ENCODE measurements at places on chromosomes 11 and 22.

DNA sequence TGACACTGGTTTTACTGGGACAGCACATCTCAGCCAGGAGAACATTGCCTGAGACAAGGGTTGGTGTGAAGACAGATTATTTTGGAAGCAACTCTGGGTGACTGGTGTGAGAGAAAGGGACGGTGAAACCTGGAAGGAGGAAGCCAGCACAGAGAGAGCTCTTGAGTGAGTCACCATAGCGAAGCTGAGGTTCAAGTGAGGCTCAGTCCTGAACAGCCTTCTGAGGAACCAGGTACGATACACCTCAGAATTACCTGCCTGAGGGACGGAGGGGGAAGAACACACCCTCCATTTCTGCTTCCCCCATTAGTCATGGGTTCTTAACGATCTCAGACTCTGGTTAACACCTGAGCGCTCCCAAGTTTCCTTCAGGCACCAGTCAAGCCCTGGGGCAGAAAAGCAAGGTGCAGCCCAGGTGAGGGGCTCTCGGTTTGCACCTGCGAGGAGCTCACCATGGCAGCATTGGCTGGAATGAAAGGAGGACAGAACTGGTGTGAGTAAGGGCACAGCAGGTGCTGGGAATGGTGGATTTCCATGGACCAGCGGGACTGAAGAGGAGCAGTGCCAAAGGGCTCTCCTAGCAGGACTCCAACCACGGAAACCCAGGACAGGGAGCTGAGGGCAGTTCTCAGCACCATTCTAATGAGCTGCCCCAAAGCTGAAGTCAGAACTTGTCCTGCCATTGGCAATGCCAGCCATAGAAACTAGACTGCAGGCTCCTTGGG lies 459.3 kb downstream of the OPCML start:
- no peak for DNase-seq

DNA sequence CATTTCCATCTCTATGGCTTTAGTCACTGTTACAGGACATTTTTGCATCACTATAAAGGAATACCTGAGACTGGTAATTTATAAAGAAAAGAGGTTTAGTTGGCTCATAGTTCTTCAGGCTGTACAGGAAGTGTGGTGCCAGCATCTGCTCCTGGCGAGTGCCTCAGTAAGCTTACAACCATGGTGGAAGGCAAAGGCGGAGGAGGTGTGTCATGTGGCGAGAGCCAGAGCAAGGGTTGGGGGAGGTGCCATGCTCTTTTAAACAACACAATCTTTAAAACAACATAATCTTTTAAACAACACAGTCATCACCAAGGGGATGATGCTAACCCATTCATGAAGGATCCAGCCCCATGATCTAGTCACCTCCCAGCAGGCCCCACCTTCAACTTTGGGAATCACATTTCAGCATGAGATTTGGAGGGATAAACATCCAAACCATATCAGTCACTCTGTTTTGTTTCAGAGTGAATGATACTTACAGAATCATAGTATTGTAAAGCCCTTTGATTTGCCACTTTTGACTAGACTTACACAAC lies 103.3 kb downstream of the PDE3B start:
- no peak for DNase-seq

- peak; percentile 49 for DNase-seq
These were observed 500 bp upstream of the ADSL start for GRCh38 chr22:40345815-40346184.

- DNase-seq = peak; percentile 36
These were observed 15.8 kb downstream of the CYB5R2 start for GRCh38 chr11:7657306-7658025.

DNA sequence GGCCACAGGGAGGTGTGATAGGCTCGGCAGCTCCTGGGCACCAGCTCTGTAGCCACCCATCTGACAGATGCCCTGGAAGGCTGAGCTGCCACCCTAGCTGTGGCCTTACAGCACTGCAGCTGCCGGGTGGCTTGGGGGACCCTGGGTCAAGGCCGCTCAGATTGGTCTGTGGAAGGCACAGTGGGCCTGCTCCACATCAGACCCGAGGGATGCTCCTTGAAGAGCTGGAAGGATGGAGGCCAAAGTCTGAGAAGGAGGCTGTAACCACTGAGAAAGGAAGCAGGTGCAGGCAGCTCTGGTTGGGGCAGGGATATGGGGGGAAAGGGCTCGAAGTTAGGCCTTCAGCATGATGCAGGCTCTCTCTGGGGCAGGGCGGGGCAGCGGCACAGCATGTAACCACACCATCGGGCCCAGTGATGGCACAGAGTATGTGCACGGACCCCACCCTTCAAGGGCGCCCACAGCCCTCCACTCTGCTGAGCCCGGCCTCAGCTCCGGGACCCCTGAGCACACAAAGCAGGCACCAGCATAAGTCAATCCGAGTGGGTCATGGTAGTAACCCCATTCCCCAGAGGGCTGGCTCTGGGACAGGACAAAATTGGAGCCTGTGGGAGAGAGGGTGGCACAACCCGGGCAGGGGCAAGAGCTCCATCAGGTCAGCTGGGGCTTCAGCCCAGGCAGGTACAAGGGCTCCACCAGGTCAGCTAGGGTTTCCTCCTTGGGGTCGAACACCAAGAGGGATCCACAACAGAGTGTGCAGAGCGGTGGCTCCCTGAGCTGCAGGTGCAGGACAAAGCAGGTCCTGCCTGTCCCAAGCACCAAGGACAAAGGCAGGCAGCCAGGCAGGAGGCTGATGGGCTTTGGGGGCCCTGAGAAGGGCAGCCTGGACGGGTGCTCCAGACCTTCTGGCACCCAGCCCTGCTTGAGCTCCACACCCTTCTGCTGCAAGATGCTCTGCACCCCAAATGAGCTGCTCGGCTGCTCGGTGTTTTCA lies 1511.1 kb downstream of the BRD1 start:
- no peak for DNase-seq

GRCh38 chr22:46075764-46076531 lies 74.4 kb upstream of the PPARA start:
- DNase-seq = no peak

- no peak for DNase-seq
These were observed 59.1 kb upstream of the SCUBE2 start for GRCh38 chr11:9150501-9150900.

DNA sequence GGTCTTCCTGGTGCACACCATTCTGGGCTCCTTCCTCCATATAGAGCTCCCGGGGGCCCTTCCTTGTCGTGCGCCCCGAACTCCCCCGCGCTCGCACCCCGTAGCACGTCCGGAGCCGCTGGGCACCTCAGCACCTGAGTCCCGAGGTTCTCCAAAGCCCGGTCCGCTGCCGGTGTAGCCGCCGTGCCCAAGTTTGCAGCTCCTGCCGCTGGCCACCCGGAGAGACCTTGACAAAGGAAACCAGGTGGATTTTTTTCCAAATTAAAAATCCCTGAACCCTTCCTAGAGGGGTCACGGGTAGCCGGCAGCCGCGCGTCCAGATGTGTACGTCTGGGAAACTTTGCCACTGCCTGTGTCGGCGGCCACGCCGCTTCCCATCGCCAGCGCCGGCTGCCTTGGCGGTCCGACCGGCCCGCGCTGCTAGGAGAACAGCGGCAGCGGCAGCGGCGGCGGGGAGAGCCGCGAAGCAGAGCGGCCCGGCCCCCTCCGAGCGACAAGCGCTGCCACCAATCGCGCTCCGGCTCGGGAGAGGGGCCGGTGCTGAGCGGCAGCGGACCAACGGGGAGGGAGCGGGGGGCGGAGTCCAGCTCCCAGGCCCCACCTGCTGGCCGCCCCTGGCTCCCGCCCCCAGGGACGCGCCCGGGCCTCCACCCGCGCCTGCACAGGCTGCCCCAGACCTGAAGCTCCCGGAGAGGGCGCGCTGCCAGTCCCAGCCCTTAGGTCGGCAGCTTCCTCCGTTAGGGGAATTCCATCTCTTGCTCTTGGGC lies at the start of gene GALNT18:
TSS of gene GALNT18 (minus strand) at position 433 of the 767 bp plus-strand sequence.
- DNase-seq = peak; percentile 99

DNA sequence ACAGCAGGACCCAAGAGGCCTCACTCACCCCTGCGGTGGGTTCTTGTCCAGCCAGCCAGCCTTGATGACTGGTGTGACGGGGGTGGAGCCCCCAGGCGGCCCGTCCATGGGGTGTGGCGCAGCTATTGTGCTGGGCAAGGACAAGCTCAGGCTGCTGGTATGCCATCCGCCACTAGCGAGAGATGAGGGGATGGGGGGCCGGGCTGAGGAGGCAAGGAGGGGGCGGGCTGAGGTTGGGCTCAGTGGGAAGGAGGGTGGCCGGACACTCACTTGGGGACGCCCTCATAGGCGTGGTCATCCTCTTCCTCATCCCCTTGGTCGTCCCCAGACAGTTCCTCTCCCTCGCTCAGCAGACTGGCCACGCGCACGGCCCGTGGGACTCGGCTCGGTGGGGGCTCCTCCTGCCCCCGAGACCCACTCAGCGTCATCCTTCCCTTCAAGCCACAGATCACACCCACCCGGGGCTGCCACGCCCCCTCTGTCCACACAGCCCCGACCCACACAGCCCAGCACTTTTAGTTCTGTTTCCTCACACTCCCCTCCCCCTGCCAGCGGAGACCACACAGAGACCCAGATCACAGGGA lies 38.0 kb upstream of the PDE2A start:
- DNase-seq = no peak

GRCh38 chr11:113774174-113774503 lies 647 bp upstream of the ZW10 start:
- DNase-seq = no peak

DNA sequence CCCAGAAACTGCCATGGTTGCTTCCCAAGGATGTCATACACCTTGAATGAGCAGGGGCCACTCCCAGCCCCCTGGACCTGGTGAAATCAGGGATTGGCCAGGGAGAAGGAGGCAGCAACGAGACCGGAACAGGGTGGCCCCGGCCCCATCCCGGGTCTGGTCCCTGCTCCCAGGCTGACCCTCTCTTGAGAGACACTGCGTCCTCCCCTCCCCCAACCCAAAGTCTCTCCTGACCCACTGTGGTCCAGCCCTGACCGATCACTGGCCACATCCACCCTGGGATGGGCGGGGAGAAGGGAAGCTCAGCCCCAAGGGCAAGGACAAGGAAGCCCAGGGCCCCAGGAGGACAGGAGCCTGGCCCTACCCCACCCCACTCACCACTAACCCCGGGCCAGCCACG lies 12.4 kb downstream of the CYTH4 start:
- no peak for DNase-seq

GRCh38 chr11:47403571-47403970 lies 4.8 kb upstream of the SLC39A13 start:
- DNase-seq = no peak

GRCh38 chr11:26865703-26866102 lies 128.2 kb upstream of the FIBIN start:
- DNase-seq = no peak

GRCh38 chr11:1876361-1877063 lies 15.2 kb downstream of the PRR33 start:
- no peak for DNase-seq

DNA sequence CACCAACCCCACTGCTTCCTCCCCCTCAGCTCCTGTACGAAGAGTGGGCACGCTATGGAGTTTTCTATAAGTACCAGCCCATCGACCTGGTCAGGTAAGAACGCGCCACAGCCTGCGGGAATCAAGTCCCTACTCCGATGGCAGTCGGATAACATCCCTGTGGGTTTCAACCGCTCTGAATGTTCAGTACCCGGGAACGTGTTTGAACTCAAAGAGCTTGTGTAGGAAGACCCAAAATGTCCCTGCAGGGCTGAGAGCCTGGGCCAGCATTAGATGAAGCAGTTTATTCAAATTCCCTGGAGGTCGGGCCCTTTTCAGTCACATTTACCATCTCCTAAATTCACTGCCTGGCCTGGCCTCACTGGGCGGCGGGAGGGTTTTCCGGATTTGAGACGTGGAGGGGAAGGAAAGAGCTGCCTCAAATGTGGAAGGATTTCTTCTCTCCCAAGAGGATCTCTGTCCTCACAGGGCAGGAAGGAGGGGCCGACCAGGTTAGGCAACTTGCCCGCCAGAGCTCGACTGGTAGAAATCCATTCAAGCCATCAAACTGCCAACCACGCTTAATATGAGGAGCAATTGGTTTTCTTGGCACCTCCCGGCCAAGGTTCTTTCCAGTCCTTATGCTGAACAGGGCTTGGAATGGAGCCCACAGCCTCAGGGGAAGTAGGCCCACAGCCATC lies 46.3 kb downstream of the ANO1 start:
- no peak for DNase-seq

GRCh38 chr11:47183031-47183856 lies 3.0 kb downstream of the PACSIN3 start:
- DNase-seq = no peak

GRCh38 chr11:134199531-134199930 lies 24.2 kb downstream of the NCAPD3 start:
- DNase-seq = no peak

DNA sequence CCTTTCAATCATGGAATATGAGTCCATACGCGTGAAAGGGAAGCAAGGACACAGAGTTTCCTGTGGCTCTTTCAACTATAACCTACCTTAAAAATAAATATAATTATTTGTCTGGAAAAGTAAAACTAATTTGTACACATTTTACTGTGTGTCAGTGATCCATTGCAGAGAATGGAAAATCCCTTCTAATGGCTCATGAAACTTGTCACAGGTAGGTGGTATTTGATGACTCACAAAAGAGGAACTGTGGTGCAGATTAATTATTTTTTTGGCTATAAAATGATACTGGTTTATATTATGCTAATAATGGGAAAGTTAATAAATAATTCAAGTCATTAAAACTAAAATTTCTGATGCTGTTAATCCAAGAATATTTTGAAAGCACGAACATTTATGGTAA lies 792.2 kb downstream of the METTL15 start:
- no peak for DNase-seq

GRCh38 chr11:76885390-76886097 lies 24.8 kb downstream of the ACER3 start:
- DNase-seq = no peak

GRCh38 chr11:120637131-120637530 lies 125.6 kb downstream of the GRIK4 start:
- no peak for DNase-seq

DNA sequence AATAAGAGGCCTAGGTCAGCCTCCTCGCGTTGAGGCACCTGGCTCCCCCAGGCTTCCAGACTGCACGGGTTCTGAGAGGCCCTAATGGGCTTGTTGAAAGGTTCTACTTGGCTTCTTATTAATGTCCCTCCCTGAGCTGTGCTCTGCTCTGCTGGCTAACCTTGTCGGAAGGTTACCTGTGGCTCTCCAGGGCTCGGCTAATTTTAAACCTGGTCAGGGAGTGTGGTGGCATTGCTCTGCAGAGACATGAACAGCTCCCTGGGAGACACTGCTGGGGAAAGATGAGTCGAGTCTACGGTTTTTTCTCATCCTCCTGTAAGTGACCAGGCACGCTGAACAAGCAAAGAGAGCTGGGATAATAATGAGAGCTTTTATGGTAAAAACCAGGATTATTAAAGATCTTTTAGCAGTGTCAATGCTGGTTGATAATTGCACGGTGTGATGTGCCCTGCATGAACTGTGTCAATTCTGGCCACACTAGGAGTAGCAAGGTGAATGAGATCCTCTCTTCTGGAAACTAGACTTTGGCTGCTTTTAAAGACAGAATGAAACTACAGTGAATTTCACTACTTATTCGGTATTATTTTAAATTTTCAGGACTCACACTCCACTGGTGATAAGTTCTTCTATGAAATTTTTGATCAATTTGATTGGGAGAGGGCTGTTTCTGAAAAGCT lies 70.7 kb downstream of the TEAD1 start:
- DNase-seq = no peak

Data from GM20000 (cell line).